ENCODE measurements at places on chromosomes 12 and 14.

- no peak for DNase-seq
Measured at GRCh38 chr14:39268393-39268792, 34.7 kb downstream of the MIA2 start.

- DNase-seq: peak; percentile 66
Measured at GRCh38 chr14:63276492-63277342, 42.0 kb downstream of the GPHB5 start.

GRCh38 chr14:105367116-105368031 is 31.0 kb upstream of the TEX22 start:
- no peak for DNase-seq

- DNase-seq: no peak
Measured at GRCh38 chr14:86683561-86683960, 1153.6 kb downstream of the FLRT2 start.

DNA sequence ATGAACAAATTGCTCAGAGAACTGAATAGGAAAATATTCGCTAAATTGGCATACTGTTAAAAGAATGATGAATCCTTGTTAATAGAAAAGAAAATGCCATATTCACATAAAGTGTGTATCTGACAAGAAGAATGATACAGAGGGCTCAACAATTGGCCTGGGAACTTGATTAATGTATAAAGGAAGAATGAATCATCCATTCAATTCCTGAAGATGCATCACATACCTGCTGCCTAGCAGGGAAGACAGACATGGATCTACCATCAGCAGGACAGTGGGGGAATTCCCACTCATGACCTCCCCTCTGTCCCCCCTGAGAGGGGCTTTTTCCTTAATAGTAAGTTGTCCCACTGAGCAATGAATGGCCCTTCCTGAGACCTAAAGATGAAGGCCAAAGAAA is 13.5 kb downstream of the PTPN21 start:
- DNase-seq: no peak

- peak; percentile 92 for DNase-seq
Measured at GRCh38 chr14:75126679-75127473, at the start of gene NEK9. TSS of gene NEK9 (minus strand) at chr14:75127048. CDS start at chr14:75126921, 127 bp downstream.

GRCh38 chr12:98696036-98696646 is 51.1 kb downstream of the APAF1 start:
- DNase-seq: no peak

DNA sequence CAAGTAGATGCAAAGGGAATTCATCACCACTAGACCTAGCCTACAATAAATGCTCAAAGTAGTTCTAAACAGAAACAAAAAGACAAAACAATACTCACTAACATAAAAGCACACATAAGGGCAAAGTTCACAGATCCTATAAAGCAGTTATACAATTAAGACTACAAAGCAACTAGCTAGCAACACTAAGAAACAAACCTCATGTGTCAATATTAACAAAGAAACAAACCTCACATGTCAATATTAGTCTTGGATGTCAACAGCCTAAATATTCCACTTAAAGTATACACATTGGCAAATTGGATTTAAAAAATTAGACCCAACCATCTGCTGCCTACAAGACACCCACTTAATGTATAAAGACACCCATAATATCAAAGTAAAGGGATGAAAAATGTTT is 152.7 kb downstream of the KCNK10 start:
- DNase-seq: no peak

DNA sequence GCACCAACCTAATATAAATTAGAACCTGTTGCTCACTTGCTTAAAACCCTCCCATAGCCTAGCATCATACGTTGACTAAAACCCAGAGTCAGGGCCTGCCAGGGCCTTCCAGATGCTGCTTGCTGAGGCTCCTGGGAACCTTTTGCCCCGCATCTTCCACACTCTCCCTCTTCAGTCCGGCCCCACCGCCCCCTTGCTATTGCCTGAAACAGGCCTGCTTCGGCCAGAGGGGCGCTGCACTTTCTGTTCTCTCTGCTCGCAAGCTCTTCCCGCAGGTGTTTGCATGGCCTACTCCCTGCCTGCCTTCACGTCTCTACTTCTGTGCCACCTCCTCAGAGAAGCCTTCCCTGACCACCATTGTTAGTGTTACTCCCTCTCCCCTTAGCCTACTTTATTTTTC is 13.7 kb upstream of the TCTN2 start:
- no peak for DNase-seq

DNA sequence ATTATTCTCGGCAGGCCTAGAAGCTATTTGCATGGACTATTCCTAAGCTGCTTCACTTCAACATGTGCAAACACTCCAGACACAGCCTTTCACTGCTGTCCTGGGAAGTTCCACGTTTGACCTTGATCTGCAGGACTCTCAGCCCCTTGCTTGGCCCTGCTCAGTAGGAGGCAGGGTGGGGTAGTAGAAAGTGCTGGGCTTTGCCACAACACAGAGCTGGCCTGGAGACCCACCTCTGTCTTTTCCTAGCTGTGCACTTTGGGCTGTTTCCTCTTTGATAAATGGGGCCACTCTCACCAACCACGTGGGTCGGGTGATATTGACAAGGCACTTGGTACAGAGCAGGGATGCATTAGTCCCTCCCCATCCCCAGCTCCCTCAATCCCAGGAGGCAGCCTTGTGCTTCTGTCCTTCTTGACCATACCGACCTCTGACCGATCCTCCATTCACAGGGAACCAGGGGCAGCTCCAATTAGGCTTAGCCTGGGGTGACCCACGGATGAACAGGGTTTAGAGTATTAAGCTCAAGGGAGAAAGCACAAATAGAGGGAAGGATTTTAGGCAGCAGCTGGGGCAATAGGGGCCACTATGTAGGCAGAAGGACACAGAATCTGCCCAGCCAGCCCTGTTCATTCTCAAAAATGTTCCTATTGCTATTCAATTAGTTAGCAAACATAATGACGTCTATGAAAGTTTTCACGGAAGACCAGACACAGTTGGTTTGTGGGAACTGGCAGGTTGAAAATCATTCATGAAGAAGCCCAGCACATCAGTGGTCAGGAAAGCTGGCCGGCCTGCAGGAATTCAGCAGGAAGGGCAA is 63.3 kb downstream of the SYNE3 start:
- no peak for DNase-seq

DNA sequence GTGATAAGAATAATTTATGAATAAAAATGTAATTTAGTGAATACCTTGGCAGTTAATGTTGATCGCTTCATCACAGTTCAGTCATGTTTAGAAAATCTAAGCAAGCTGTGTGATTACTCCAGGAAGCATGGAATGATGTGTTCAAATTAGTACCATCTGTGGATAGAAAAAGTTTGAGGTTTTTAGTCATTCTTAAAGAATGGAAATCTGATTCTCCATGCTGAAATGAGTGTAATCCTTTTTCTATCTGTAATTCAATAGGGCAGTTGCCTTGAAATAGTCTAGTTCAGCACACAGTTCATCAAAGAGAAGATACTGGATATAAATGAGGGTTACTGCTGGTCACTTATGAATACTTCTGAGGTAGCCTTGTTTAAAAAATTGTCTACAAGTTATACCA is 127.2 kb upstream of the MYF6 start:
- peak; percentile 61 for DNase-seq

GRCh38 chr14:51333901-51334521 is 94.0 kb downstream of the TMX1 start:
- peak; percentile 62 for DNase-seq

DNA sequence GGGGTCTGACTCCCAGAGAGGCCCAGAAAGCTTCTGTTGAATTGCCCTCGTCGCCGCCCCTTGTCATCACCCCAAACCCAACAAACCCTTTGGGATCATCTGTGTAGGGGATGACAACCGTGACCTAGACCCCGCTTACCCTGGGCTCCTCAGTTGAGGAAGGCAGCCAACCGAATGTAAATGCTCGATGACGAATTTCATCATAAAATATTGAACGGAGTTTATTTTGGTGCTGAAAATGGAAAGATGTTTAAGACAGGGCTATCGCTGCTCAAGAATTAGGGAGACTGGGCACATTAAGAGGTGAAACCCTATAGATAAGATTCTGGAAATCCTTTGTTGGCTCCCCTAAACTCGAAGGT is 512 bp downstream of the ACTR10 start:
- peak; percentile 2 for DNase-seq

DNA sequence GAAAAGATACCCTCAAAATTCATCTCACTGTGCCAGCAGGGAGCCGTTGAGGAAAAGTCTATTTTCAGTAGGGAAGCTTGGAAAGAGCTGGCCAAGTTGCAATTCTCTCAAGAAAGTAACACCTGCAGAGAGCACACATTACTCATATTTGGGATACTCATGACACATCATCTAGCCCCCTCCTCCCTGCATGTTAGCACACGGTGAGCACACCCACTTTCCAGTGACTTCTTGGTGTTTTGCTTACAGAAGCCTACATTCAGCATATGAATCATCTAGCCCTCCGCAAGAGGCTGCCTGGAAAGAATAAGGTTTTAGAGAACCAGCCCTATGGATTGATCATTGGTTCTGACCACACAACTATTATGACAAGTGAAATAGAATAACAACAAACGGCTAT is 124.5 kb downstream of the PTPRO start:
- peak; percentile 91 for DNase-seq

DNA sequence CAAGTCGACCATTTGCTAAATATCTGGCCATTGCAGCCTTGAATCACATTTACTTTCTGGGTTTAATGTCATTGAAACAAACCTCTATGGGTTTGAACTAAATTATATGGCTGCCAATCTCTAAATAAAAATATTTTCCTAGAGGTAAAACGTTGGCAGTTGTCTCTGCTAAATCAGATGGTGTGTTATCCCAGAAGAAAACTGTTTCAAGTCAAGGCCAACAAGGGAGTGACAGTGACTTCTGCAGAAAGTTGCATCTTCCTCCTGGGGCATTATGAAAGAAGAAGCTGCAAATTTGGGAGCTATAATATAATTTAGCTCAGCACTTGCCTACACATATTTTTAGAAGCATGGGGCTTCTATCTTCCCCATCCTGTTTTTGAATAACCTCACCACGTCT is 116.2 kb downstream of the TTC8 start:
- no peak for DNase-seq

DNA sequence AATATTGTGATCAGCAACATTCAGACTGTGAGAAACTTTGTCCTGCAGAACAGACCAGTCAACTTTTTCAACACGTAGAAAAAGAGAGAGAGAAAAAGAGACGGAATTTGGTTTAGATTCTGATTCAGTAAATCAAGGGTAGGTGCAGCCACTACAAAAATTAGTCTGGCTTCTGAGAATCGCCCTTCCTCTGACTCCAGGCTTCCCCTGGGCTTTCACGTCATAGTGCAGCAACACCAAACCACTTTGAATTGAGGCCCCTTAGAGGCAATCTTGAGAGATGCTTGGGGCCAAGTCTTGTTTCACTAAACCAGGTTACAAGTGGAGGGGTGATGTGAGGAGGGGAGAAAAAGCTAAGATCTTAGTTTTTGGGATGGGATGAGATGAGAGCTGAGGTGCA is 37.5 kb upstream of the PTGR2 start:
- DNase-seq: no peak

DNA sequence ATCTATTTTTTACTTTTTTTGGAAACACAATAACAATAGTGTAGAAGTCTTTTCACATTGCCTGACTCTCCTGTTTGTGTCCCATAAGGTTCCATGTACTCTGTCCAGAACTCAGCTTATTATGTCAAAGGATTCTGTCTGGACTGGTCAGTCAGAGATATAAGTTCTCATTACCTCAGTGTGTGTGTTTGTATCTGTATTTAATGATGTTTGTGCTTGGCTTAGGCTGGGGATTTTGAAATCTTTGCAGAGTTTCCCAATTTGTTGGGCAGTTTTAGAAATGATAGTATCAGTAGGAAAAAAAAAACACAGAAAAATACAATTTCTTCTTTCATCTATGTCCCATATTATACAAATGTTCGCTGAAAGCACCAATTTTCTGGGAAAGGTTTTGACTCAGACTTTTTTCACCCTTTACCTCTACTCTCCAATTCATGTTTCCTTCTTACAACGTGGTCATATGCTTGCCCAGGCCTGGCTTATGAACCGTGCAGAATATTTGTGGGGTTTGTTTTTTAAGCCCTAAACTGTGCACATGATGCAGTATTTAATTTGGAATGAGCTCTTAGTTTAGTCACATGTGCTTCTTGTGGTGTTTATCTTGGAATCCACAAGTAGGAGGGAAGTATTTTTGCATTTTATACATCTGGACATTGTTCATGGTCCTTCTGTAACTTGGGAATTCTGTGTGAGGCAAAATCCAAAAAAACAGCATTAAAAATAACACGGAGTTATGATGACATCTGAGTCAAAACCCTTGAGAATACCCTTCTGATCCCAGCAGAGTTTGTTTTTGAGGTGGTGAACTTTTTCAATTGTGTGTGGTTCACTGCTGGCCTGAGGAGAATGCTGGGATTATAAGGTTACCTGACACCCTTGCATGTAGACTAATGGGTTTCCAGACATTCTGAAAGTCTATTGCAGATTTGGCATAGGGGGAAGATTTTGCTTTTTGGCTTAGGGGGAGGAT is 121.2 kb downstream of the RAD51B start:
- DNase-seq: no peak

DNA sequence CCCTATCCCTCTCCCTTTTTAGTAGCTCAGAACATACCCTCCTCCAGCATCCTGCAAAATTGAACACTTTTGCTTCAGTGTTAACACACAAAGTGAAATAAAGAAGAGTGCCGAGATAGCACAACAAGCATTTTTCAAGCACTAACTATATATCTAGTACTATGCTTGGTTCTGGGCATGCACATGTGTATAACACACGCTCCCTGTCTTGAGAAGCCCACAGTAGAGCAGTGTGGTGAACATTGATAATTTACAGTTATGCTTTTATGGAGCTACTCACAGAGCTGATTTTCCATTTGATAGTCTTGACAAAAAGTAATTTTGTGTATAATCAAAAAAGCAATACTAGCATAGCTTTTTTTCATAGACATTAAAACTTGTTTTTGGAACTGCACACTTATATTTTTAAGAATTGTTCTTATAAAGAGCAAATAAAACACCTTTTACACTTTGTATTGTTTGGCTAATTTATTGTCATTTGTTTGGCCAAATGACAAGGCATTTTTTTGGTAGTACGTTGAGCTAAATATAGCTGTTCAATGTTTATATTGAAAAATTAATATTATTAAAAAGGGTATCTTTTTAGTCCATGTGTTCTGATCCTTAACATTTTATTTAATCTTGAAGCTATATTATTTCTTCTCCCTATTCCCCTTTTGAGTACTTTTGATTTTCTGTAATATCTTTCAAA is 39.7 kb downstream of the LEMD3 start:
- no peak for DNase-seq

GRCh38 chr12:19220205-19220604 is 90.7 kb downstream of the PLEKHA5 start:
- DNase-seq: peak; percentile 15

- DNase-seq: peak; percentile 2
Measured at GRCh38 chr14:44029933-44030332, 477.1 kb downstream of the FSCB start.

- peak; percentile 89 for DNase-seq
Measured at GRCh38 chr14:69685218-69685616, 73.8 kb downstream of the SUSD6 start.

- DNase-seq: peak; percentile 74
Measured at GRCh38 chr14:34113005-34113511, 162.2 kb upstream of the EGLN3 start.

GRCh38 chr12:131971226-131971625 is 21.5 kb downstream of the EP400 start:
- DNase-seq: no peak

Data from RWPE1 (cell line).